Vagina (tissue), 2 donors: ENCODE measurements at places on chromosomes 12 and 14.

DNA sequence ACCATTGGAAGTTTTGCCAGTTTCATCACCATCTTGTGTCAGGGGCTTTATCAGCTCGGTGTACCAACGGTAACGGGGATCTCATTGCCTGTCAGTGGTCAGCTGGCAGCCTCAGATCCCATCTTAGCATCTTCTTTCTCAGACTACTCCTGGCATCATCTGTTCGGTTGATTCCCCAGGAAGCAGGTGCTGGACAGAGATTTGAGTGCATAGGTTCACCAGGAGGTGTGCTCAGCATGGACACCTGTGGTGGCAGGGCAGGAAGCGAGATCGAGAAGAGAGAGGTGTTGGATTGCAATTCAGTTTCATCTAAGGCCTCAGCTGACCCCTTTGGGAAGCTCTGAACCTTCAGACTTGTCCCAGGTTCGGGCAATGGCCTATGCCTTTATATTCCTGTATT is 76.0 kb downstream of the C12orf75 start:
- no peaks in the 10 kb centered on the region for H3K4me1 ChIP-seq
- H3K4me3 ChIP-seq, result no peak overlapping the region

GRCh38 chr12:96084624-96085023 is 49.2 kb upstream of the LTA4H start:
- H3K27ac ChIP-seq, result no peak overlapping the region
- no peak for DNase-seq

- no peak overlapping the region for H3K4me3 ChIP-seq
- no peaks in the 10 kb centered on the region for H3K4me1 ChIP-seq
- no peaks in the 10 kb centered on the region for H3K36me3 ChIP-seq
- no peaks in the 10 kb centered on the region for H3K27me3 ChIP-seq
- H3K27ac ChIP-seq, result no peak overlapping the region
- no peak for DNase-seq
These were observed 143.5 kb downstream of the RIMBP2 start for GRCh38 chr12:130572553-130572952.

GRCh38 chr12:1552911-1553491 is 41.4 kb downstream of the FBXL14 start:
- no peak overlapping the region for H3K4me3 ChIP-seq
- peaks cover 6% of the 10 kb centered on the region for H3K4me1 ChIP-seq
- no peaks in the 10 kb centered on the region for H3K36me3 ChIP-seq
- peak overlapping the region; percentile 4 for H3K27ac ChIP-seq
- no peaks in the 10 kb centered on the region for H3K27me3 ChIP-seq

GRCh38 chr12:21678959-21679358 is 21.3 kb upstream of the LDHB start:
- no peak overlapping the region for H3K27ac ChIP-seq
- no peaks in the 10 kb centered on the region for H3K27me3 ChIP-seq
- no peaks in the 10 kb centered on the region for H3K36me3 ChIP-seq
- no peak overlapping the region for H3K4me3 ChIP-seq
- H3K4me1 ChIP-seq, result no peaks in the 10 kb centered on the region

DNA sequence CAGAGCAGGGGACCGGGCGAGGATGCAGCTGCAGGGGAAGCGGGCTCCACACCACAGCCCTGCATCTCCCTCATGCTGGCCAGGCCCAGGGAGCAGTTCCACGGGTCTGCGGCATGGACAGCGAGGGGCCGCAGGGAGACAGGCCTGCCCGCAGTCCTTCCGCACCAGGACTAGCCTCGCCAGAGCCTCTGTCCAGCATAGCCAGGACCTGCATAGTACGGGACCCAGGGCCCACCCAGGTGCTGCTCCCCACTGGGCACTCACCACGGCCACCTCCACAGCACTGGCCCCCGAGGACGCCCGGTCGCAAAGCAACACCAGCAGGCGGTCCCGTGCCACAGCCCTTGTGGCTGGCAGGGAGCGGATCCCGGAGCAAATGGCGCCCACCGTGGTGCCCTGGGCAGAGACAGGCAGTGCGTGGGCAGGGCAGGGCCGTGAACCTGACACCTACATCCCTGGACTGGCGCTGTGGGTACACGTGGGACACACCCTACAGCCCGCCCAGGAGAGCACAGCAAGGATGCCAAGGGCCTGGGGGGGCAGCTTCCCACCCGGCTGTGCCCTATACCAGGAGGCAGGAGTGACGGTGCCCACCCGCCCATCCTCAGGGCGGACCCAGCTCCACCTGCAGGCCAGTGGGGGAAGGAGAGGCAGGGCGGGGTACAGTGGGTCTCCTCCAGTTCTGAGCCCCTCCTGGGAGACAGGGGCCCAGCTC is 23.8 kb downstream of the JAG2 start:
- no peaks in the 10 kb centered on the region for H3K27me3 ChIP-seq
- H3K4me1 ChIP-seq, result no peaks in the 10 kb centered on the region
- no peaks in the 10 kb centered on the region for H3K36me3 ChIP-seq
- no peak overlapping the region for H3K27ac ChIP-seq
- no peak overlapping the region for H3K4me3 ChIP-seq

DNA sequence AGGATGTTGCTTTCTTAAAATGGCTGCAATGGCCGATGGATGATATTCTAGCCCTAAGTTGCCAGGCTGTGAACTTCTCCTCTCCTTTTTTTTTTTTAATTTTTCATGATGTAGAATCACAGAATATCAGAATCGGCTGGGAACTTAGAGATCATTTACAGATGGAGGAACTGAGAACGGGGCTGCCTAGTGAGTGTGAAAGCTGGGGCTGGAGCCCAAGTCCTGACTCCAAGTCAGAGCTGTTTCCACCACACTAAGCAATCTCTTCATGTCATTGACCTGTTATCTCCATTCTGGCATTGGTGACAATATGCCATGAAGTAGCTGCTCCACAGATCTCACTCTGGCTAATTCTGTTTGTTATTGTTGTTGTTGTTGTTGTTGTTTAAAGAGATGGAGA is 121.7 kb downstream of the SLC38A1 start:
- H3K4me3 ChIP-seq, result no peak overlapping the region
- H3K4me1 ChIP-seq, result no peaks in the 10 kb centered on the region
- DNase-seq, result no peak
- no peaks in the 10 kb centered on the region for H3K27me3 ChIP-seq

- H3K27me3 ChIP-seq, result no peaks in the 10 kb centered on the region
- no peaks in the 10 kb centered on the region for H3K36me3 ChIP-seq
- DNase-seq, result no peak
- H3K27ac ChIP-seq, result peak overlapping the region; percentile 54
- H3K4me3 ChIP-seq, result no peak overlapping the region
- H3K4me1 ChIP-seq, result no peaks in the 10 kb centered on the region
These were observed 56.0 kb upstream of the HECTD1 start for GRCh38 chr14:31263485-31264133.

GRCh38 chr12:67211029-67211428 is 58.1 kb upstream of the CAND1 start:
- no peaks in the 10 kb centered on the region for H3K4me1 ChIP-seq
- H3K4me3 ChIP-seq, result no peak overlapping the region
- no peaks in the 10 kb centered on the region for H3K27me3 ChIP-seq
- no peak overlapping the region for H3K27ac ChIP-seq
- no peak for DNase-seq

GRCh38 chr12:68532204-68532886 is 78.4 kb upstream of the RAP1B start:
- DNase-seq, result no peak
- no peaks in the 10 kb centered on the region for H3K27me3 ChIP-seq
- H3K27ac ChIP-seq, result no peak overlapping the region
- H3K4me3 ChIP-seq, result no peak overlapping the region

DNA sequence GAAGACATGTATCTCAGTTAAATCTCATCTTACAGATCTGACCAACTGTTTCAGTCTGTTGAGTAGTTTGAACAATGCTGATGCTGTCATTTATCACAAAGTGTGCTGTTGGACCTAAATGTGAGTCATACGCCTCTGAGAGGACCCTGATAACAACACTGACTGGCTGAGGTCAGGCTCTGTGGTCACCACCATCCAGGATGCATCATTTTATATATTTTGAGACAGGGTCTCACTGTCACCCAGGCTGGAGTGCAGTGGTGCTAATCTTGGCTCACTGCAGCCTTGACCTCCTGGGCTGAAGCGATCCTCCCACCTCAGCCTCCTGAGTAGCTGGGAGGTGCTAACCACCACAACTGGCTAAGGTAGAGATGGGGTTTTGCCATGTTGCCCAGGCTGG is 181.0 kb upstream of the RGS6 start:
- peaks cover 9% of the 10 kb centered on the region for H3K4me1 ChIP-seq
- no peaks in the 10 kb centered on the region for H3K27me3 ChIP-seq
- no peak overlapping the region for H3K27ac ChIP-seq
- no peak overlapping the region for H3K4me3 ChIP-seq
- H3K36me3 ChIP-seq, result no peaks in the 10 kb centered on the region
- DNase-seq, result no peak
